Thoracic aorta (tissue), 2 donors: ENCODE measurements at places on chromosomes 6 and 20. TPM values are rescaled to one million over a fixed set of nuclear protein-coding genes. Genes with fewer than 3 reads are reported as not detected.

TAP2 gene
- total RNA-seq, result 9.6 TPM

SCRT2 gene
- not detected for total RNA-seq

PLCB4 gene
- 24.1 TPM for total RNA-seq

SLPI gene
- total RNA-seq, result 56.0 TPM

RNF182 gene
- total RNA-seq, result not detected

FAM162B gene
- 2.3 TPM for total RNA-seq

BCL2L1 gene
- total RNA-seq, result 187 TPM

MYBL2 gene
- total RNA-seq, result 0.81 TPM

RFX6 gene
- not detected for total RNA-seq

DNA sequence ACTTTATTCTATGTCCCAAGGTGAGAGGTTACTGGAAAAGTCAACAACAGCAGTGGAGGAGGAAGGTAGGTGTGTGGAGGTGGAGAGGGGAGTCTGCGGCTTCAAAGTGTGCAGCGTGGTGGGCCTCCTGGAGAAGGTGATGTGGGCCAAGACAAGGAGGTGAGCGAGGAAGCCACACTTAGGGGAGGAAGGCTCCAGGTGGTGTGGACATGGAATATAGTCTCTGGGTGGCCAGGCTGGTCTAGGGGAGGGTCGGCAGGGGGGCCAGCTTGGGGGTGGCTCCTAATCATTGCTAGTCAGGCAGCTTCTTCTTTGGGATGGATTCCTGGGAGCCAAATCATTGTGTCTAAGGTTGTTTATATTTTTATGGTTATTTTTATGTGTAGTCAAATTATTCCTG is 111.5 kb upstream of the CDH4 start:
- H3K27ac ChIP-seq, result no peak overlapping the region
- H3K27me3 ChIP-seq, result no peaks in the 10 kb centered on the region
- H3K4me3 ChIP-seq, result no peak overlapping the region
- H3K36me3 ChIP-seq, result no peaks in the 10 kb centered on the region
- DNase-seq, result no peak
- H3K4me1 ChIP-seq, result no peaks in the 10 kb centered on the region

GRCh38 chr20:56343861-56344381 is 14.9 kb upstream of the FAM210B start:
- H3K4me1 ChIP-seq, result no peaks in the 10 kb centered on the region
- H3K27me3 ChIP-seq, result no peaks in the 10 kb centered on the region
- no peak overlapping the region for H3K27ac ChIP-seq
- H3K36me3 ChIP-seq, result no peaks in the 10 kb centered on the region
- H3K4me3 ChIP-seq, result no peak overlapping the region

DNA sequence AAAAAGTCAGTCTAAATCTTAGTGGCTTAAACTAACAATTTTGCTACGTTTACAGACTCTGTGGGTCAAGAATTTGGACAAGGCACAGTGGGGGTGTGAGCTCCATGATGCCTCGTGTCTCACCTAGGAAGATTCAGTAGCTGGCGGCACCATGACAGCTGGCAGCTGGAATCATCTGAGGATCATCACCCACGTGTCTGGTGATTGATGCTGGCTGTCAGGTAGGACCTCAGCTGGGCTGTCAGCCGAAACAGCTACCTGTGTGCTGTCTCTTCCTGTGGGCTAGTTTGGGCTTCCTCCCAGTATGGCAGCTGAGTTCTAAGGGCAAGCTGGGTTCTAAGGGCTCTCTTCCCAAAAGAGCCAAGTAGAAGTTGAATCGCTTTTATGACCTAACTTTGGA is 26.4 kb upstream of the DLGAP4 start:
- H3K4me3 ChIP-seq, result no peak overlapping the region
- H3K27me3 ChIP-seq, result no peaks in the 10 kb centered on the region
- H3K27ac ChIP-seq, result no peak overlapping the region

DNA sequence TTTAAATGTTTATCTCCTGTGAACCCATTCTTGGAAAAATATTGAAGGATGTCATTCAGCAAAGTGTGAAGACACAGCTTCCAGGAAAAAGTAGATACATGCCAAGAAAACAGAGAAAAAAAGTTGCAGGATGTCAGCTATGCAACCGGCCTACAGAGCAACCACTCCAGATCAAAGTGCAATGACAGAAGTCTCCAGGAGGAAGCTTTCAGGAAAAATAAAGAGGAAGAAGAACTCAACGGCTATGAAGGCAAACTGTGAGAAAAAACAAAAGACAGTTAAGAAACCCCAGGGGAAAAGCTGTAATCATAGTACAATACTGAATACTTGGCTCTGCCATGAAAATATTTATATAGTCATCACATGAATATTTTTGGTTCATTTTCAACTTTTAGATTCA is 30.6 kb downstream of the REPS1 start:
- no peak overlapping the region for H3K27ac ChIP-seq
- H3K4me1 ChIP-seq, result no peaks in the 10 kb centered on the region
- H3K36me3 ChIP-seq, result no peaks in the 10 kb centered on the region
- H3K27me3 ChIP-seq, result no peaks in the 10 kb centered on the region
- DNase-seq, result no peak

GRCh38 chr20:54645445-54646155 is 170.2 kb downstream of the DOK5 start:
- H3K4me3 ChIP-seq, result no peak overlapping the region
- DNase-seq, result no peak
- no peak overlapping the region for H3K27ac ChIP-seq
- H3K36me3 ChIP-seq, result no peaks in the 10 kb centered on the region

GRCh38 chr6:107466062-107466461 is 6.7 kb upstream of the PDSS2 start:
- no peaks in the 10 kb centered on the region for H3K36me3 ChIP-seq
- DNase-seq, result no peak
- H3K27ac ChIP-seq, result no peak overlapping the region
- no peaks in the 10 kb centered on the region for H3K4me1 ChIP-seq
- H3K4me3 ChIP-seq, result no peak overlapping the region

GRCh38 chr6:78487401-78487800 is 379.9 kb upstream of the IRAK1BP1 start:
- no peaks in the 10 kb centered on the region for H3K27me3 ChIP-seq
- DNase-seq, result no peak
- no peaks in the 10 kb centered on the region for H3K36me3 ChIP-seq
- no peak overlapping the region for H3K4me3 ChIP-seq
- no peaks in the 10 kb centered on the region for H3K4me1 ChIP-seq
- H3K27ac ChIP-seq, result no peak overlapping the region

DNA sequence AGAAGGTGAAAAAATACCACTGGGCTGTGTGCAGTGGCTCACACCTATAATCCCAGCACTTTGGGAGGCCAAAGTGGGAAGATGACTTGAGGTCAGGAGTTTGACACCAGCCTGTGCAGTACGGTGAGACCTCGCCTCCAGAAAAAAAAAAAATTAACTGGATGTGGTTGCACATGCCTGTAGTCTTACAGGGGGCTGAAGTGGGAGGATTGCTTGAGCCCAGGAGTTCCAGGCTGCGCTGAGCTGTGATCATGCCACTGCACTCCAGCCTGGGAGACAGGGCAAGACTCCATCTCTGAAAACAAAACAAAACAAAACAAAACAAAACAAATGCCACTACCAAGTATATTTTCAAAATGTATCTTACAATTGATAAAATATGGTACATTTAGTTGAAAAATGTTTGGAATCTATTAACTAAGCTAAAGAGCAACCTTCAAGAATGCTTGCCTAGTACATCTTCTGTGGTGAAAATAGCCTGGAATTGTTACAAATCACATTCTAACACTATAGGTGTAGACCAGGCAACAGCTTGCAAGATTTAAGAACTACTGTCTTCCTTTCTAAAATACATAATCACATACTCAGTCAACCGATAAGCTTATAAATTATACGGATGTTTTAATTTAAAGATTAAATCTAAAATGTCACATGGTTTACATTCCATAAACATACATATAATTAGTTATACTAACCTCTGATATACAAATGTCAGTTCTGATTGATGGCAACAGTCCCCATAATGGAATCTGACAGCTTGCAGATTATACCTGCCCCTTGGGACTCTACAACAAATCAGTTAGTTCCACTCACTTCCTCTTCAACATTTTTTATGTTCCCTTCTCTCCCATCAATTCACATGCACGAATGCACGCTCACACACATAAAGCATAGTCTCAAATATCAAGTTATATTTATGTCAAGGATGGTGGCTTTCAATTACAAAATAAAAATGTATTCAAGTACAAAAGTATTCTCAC is 150.8 kb downstream of the ASCC3 start:
- H3K27me3 ChIP-seq, result no peaks in the 10 kb centered on the region
- no peaks in the 10 kb centered on the region for H3K36me3 ChIP-seq
- H3K27ac ChIP-seq, result no peak overlapping the region

DNA sequence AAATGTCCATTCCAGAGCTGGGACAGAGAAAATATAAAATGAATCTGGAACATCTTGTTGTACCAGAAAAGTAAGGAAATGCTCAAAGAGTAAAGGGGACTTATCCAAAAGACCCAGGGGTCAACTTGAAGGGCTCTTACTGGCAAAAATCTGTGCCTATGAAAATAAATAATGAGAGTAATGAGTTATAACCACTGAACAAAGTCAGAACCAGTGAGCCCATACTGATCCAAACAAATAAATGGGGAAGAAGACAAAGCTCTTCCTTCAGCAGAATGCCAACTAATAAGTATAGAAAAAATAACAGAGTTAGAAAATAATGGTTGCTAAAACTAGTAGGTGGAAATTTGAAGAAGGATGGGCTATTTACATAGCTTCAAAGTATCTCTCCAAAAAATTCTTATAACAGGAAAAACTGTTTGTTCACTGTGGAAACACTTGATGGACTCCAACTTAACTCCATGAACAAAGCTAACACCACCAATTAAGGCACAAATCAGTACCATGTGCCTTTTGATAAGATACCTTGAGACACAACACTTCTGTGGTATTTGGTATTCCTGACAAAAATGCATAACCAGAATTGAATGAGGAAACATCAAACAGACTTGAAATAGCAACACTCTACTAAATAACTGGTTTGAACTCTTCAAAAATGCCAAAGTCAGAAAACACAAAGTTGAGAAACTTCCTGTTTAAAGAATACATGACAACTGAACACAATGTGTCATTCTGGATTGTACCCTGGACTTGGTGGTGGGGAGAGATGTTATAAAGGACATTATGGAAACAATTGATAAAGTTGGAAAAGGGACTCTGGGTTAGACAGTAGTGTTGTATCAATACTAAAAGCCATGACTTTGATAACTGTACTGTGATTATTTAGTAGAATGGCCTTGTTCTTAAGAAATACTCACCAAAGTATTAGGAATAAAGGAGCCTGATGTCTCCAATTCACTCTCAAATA is 197.5 kb downstream of the ISM1 start:
- no peak overlapping the region for H3K27ac ChIP-seq
- no peak overlapping the region for H3K4me3 ChIP-seq
- peaks cover 5% of the 10 kb centered on the region for H3K4me1 ChIP-seq

GRCh38 chr6:155274106-155274505 is 10.3 kb downstream of the CLDN20 start:
- peaks cover 27% of the 10 kb centered on the region for H3K4me1 ChIP-seq
- H3K27me3 ChIP-seq, result no peaks in the 10 kb centered on the region
- H3K27ac ChIP-seq, result peak overlapping the region; percentile 14
- no peaks in the 10 kb centered on the region for H3K36me3 ChIP-seq

DNA sequence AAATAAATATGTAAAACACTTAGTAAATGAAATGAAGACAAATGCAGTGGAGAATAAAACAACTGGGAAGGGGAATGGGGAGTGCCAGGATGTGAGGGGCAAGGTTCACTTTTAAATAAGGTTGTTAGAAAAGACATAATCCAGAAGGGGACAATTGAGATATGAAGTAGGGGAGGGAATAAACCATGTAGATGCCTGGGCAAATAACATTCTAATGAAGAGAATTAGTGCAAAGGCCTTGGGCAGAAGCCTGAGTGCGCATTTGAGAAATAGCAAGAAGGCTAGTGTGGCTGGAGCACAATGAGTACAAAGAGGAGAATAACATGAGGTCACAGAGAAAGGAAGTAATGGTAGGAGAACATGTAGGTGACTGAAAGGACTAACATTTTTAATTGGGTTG is 2.4 kb downstream of the CEP57L1 start:
- H3K4me1 ChIP-seq, result no peaks in the 10 kb centered on the region
- DNase-seq, result no peak
- H3K27me3 ChIP-seq, result no peaks in the 10 kb centered on the region
- no peak overlapping the region for H3K4me3 ChIP-seq

GRCh38 chr6:109491207-109491938 is 8.4 kb upstream of the ZBTB24 start:
- no peaks in the 10 kb centered on the region for H3K36me3 ChIP-seq
- no peaks in the 10 kb centered on the region for H3K27me3 ChIP-seq
- no peak overlapping the region for H3K27ac ChIP-seq
- no peaks in the 10 kb centered on the region for H3K4me1 ChIP-seq
- H3K4me3 ChIP-seq, result no peak overlapping the region

GRCh38 chr6:12009876-12010634 is 2.1 kb upstream of the HIVEP1 start:
- H3K27me3 ChIP-seq, result no peaks in the 10 kb centered on the region
- peaks cover 14% of the 10 kb centered on the region for H3K4me1 ChIP-seq

DNA sequence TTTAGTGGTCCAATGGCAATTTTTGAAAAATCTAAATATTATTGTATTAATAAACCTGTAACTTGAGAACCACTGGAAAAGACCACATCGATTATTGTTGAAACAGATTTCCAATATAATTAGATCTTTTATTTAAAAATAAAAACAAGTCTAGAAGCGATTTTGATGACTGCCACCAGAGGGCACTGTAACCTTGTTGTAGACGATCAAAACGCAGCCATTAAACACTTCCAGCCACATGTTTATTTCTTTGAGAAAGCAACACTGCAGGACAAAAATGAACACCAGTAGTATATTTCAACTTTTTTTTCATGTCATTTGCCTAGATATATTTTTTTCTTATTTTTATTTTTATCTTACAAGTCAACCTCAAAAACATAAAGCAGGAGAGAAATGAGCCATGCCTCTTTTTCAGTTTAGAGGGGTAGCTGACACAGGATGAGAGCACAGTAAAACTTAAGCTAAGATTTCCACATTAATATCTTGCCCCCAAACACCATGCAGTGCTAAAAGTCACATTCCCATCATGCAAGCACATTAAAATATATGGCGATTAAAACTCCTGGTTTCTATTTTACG is 115.4 kb downstream of the OPRM1 start:
- H3K36me3 ChIP-seq, result no peaks in the 10 kb centered on the region
- H3K4me3 ChIP-seq, result no peak overlapping the region
- no peaks in the 10 kb centered on the region for H3K27me3 ChIP-seq
- H3K4me1 ChIP-seq, result no peaks in the 10 kb centered on the region

- peak overlapping the region; percentile 89 for H3K27ac ChIP-seq
- peaks cover 54% of the 10 kb centered on the region for H3K4me1 ChIP-seq
- H3K36me3 ChIP-seq, result no peaks in the 10 kb centered on the region
- no peak for DNase-seq
Observed at GRCh38 chr6:35037664-35038038, 103.5 kb downstream of the TCP11 start.

GRCh38 chr20:58251979-58252591 is 23.6 kb upstream of the ANKRD60 start:
- no peak overlapping the region for H3K4me3 ChIP-seq
- no peak overlapping the region for H3K27ac ChIP-seq
- H3K4me1 ChIP-seq, result no peaks in the 10 kb centered on the region

DNA sequence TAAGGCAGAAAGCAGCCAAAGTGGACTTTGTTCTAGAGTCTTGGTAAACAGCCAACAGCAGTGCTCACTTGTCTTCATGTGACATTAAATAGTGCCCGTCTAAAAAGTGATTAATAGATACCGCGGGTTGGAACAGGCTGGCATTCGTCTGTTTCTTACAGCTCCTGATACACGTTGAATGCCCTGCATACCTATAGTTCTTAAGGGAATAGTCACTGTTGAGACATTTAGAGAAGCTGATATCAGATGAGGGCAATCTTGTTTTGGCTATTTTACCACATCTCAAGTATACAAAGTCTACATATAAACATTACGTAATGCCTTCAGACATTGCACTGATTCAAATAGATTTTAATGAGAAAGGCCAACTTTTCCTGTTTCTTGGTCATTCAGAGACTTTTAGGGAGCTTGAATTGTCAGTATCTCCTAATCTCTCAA is 374.9 kb upstream of the FLRT3 start:
- H3K4me3 ChIP-seq, result no peak overlapping the region
- H3K27ac ChIP-seq, result no peak overlapping the region
- DNase-seq, result no peak
- no peaks in the 10 kb centered on the region for H3K36me3 ChIP-seq
- no peaks in the 10 kb centered on the region for H3K4me1 ChIP-seq
